ENCODE measurements at places on chromosomes 6 and 20.

- no peak for DNase-seq
Measured at GRCh38 chr20:41173791-41174341, 36.5 kb downstream of the PLCG1 start.

GRCh38 chr6:41214559-41215238, 13.4 kb upstream of the TREML4 start:
- DNase-seq, result no peak

DNA sequence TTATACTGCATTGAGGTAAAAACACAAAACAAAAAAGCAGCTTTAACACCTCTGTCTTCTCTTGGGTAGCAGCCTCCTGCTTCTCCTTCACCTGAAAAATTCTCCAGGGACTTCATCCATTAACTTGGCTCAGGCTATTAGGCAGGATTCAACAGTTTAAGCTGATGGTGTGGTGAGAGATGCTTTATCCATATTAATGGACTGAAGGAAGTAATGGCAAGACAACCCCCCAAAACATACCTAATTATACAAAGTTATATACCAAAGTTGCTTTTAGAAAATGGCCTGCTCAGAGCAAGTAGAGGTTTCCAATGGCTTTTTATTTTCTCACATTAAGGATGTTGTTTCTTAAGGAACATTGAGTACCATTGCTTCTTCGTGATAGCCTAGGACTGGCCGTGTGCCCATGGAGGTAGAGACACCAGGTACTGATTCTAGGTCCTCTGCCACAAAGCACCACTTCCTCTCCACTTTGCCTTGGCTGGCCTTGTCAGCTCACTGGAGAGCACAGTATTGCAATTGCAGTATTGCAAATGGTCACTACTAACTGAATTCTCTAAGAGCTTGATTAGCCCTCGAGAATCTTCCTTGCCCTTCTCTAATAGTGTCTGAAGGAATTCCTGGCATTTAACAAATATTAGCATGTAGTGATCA, 7.3 kb downstream of the EDN1 start:
- no peak for DNase-seq

DNA sequence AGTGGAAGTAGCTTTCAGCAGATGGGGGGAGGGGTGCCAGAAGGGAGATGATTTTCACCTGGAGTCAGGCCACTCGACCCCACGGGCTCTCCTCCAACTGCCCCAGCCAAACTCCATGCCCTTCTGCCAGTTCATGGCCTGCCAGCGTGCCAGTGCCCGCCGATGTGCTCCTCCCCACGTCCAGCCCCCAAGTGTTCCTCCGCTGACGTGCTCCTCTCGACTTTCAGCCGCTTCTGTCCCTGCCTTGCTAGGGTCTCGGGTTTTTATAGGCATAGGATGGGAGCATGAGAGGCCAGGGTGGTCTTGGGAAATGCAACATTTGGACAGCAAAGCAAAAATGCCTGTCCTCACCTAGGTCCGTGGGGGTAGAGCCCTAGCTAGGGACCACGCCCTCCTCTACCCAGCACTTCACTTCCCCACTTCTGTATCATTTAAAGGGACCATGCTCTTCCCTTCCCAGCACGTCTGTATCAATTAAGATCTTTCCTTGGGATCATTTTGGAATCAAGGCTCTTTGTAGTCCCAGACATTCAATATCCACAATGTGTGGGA, 54.4 kb downstream of the PRND start:
- no peak for DNase-seq

DNA sequence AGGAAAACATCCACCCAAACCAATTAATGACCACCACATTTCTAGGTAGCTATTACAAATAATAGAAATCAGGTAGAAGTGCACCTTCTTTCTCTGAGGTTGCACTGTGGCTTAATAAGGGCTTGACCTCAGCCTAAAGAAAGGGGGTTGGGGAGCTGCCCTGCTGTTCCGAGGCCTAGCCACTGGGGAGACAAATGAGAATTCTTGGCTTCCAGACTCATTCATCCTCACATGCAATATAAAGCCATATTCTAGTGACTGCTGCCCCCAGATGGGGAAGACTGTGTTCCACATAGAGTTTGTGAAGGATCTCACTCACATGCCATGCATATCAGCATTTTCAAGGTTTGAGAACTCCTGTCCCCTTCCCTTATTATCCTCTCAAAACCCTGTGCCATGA, 22.9 kb downstream of the SAYSD1 start:
- DNase-seq, result no peak

DNA sequence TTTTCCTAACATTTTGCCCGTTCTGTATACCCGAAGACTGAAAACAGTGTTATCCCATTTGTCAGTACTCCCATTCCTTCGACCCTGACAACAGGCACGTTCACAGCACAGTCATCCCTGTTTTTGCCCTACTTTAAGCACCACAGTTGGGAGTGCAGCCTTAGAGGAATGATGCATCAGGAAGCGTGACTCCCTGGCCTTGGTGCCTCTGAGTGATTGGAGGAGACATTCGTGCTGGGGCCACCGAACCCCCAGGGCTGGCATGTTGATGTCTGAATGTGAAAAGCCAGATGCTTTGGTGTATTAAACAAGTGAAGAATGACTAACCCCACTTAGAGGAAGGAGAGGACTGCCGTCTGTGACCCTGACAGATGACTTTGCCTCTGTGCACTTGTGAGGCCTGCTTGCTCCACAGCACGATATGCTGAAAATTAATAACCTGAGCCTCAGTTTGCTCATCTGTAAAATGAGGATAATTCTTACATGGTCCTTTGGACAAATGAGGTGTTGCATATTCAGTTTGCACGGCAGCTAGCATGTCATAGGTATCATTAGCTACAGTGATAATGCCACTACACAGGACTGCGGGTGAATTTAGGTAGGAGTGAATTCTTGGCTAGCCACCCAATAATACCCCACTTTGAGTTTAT, 36.0 kb downstream of the STK35 start:
- DNase-seq, result no peak

DNA sequence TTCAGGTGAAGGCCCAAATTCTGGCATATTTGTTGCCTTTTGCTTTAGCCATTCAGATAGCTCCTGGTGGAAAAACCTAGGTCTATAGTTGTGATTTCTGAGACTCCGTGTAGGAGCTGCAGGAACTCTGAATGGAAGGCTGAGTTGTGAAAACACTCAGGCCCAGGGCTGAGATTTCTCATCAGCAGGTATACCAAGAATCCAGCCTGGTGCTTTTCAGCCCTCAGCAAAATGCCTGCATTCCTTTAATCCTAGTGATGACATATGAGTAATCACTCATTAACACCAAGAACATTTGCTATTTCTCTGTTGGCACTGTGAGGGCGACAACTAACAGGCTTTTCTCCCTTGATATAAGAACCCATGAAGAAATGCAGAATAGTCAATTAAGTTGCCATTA, 546.1 kb upstream of the MAN1A1 start:
- DNase-seq, result no peak

- no peak for DNase-seq
Measured at GRCh38 chr20:53865901-53866793, 204.2 kb downstream of the BCAS1 start.

DNA sequence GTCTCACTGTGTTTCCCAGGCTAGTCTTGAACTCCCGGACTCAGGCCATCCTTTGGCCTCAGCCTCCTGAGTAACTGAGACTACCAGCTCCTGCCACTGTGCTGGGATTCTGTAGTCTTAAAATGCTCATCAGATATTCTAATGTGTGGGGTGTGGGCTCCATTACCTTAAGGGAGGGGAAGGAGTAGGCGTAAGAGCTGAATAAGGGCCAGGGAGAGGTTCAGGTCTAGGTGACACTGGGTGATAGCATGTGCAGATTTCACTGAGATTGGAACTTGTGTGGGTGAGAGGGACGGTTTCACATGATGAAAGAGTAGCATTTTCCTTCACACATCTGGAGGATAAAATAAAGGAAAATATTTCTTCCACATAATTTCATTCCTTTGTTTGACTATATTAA, 8.5 kb downstream of the AKAP12 start:
- no peak for DNase-seq

GRCh38 chr6:105043979-105044378, 87.1 kb downstream of the LIN28B start:
- DNase-seq, result no peak

GRCh38 chr6:101980924-101981323, 587.4 kb downstream of the GRIK2 start:
- no peak for DNase-seq

DNA sequence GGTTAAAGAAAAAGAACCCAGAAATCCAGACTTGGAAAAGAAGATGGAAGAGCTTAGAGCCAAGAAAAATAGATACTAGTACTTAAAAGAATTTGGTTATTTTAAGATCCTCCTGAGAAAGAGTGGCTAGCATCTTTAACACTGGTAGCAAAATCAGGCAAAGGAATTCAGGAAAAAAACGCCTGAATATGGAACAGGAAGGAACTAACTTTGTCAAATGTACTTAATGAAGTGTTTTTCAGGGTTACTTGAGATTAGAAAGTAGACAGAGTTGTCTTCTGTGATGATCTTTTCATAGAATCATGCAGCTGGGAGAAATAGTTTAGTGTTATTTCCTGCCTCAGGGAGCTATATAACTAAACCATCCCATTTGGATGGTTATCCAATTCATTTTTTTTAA, 50.8 kb upstream of the SASH1 start:
- DNase-seq, result no peak

- no peak for DNase-seq
Measured at GRCh38 chr6:156747715-156748114, 29.5 kb upstream of the ARID1B start.

- DNase-seq, result no peak
Measured at GRCh38 chr6:166898910-166899309, 57.4 kb downstream of the RNASET2 start.

- DNase-seq, result no peak
Measured at GRCh38 chr6:170284126-170284773, 6.6 kb downstream of the DLL1 start.

DNA sequence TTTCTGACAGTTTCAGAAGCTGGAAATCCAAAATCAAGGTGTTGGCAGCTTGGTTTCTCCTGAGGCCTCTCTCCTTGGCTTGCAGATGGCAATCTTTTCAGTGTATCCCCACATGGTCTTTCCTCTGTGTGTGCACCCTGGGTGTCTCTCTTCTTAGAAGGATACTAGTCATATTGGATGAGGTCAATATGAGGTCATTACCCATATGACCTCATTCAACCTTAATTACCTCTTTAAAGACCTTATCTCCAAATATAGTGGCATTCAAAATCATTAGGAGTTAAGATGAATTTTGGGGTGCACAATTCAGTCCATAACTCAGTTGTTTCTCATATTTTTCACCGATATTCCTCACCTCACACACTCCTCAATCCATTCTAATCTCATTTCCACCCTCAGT, 92.4 kb upstream of the TGM3 start:
- no peak for DNase-seq

DNA sequence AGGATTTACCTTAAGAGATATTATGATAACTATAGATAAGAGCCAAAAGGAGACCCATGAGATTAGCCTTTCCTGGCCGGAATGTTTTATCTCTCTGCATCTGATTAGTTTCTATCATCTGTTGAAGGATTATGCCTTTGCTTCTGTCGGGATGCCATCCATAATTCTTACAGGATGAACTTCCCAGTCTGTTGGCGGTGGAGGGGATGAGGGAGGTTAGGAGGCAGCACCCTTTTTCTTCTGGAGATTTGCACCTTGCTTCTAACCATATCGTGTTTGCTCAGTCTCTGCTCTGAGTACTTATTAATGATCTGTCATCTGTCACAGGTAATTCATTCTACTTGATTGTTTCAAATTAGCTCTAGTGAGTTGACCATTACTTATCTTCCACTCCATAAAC, 292.1 kb downstream of the KHDC1L start:
- no peak for DNase-seq

DNA sequence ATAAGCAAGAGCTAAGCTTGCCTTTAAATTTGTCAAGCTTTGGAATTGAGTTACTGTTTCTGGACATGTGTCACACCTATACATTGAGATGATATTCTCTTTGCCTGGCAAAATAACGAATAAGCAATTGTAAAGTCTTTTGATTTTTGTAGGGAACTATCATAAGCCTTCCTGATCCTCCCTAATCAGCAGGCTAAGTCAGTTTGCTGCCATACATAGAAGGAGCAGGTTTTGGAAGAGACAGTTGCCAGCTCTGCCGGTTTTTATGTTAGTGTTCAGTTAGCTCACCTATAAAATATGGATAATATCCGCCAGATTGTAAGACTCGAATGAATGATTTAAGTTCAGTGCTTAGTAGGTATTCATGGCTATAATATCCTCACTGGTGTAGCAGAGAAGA, 34.4 kb upstream of the BCAS1 start:
- no peak for DNase-seq

DNA sequence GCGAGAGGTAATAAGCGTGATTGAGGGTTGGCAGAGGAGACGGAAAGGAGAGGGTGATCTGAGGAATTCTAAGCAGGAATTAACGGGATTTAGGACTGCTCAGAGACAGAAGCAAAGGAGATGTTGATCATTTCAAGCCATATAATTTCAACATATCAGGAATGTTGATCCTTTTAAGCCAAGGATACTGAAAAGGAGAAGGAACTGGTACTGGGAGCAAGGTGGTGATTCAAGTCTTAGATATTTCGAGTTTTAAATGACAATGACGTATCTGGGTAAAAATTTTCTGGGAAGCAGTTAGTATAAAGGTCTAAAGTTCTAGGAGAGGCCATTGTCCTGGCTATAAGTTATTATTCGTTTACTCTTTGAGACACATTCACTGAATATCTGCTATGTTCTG, 91.3 kb upstream of the OGFRL1 start:
- DNase-seq, result no peak

- no peak for DNase-seq
Measured at GRCh38 chr6:21785164-21785563, 191.6 kb downstream of the SOX4 start.

DNA sequence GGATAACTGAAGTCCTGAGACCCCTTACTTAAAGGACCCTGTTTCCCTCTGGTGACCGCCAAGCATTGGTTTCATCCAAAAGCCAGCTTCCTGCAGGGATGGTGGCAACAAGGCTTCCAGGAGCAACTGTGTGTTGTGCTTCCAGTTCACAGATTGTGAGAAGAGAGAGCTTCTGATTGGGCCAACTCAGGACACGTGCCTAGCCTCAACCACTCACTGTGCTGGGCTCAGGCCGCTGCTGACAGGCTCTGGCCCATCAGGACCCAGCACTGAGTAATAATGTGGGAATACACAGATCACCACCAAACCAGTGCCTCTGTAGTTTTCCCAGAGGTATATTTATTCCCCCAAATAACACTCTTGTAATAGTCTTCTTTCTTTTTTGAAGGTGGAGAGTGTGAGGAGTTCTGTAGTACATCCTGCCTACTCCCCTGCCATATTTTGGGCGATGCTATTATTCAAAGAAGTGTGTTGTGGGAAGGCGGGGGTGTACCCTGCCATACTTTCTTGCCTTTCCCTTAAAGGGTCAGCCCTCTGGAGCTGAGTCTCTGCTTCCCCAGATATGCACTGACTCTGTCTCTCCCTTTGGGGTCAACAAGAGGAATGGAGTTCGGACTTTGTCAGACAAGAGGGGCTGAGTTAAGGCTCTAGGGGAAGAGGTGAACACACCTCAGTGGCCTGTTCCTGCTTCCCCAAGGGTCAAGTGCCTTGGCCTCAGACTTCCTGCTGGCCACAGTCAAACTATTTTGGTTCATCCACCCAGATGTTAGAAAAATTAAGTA, 23.2 kb downstream of the PPP1R16B start:
- DNase-seq, result no peak

- DNase-seq, result no peak
Measured at GRCh38 chr6:90356012-90356421, 59.4 kb upstream of the BACH2 start.

All from SHP77 treated with DMSO at 0.1 percent for 48 hours (cell line).